Kidney glomerular epithelial cell (primary cell): ENCODE measurements at places on chromosomes 5 and 9.

DNA sequence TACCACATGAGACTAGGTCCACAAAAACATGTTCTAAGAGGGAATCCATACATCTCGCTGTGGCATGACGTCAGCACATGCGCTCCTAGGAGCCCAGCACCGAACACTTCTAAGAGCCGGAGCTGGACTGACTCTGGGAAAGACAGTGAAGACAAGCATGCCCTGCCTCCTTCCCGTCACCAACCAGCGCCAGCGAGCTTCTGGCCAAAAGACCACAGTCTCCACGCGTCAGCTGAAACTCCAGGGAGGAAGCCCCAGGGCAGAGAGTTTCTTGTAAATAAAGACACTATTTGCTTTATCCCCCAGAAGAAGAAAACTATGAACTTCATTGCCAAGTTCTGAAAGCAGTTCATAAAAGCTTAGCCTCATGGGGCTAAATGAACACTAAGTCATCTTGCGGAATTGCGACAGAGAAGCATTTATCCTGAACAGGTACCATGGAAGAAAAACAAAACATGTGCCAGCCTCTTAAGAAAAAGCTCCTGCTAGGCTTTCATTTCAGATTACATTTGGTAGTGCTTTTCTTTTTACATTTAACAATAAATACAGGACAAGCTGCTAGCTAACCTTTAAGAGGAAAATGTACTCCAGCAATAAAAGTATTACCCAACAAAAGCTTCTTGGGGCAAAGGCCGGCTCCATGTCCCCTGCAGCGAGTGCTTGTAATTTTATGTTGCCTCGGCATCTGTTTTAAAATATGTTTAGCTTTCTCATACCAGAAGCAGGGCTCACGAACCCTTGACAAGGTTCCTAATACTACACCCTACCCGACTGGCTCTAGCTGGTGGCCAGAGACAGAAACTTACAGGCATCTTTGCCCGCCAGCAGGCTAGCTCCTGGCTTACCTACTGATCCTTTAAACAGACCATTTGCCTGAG lies 96.5 kb downstream of the PRRT1B start:
- DNase-seq, result no peak

GRCh38 chr5:103523319-103523718 lies 39.3 kb downstream of the NUDT12 start:
- no peak for DNase-seq

- no peak for DNase-seq
Measured at GRCh38 chr5:17316970-17317459, 99.6 kb downstream of the BASP1 start.

DNA sequence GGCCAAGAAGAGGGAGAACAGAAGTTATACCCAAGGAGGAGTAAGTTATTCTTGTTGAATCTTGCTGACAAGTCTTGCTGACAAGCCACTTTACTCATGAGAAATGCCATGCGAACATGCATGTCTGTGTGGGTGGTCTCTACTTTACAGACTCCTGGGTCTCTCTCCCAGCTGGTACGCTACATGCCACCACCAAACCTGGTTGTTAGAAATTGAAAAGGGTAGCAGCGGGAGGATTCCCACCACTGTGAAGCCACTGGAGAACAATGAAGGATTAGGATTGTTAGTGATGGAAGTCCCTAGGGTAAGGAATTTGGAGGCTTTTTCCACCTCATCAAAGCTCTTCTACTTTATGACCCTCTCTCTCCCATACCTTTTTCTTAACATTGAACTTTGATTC lies 53.6 kb upstream of the GABRB2 start:
- no peak for DNase-seq

DNA sequence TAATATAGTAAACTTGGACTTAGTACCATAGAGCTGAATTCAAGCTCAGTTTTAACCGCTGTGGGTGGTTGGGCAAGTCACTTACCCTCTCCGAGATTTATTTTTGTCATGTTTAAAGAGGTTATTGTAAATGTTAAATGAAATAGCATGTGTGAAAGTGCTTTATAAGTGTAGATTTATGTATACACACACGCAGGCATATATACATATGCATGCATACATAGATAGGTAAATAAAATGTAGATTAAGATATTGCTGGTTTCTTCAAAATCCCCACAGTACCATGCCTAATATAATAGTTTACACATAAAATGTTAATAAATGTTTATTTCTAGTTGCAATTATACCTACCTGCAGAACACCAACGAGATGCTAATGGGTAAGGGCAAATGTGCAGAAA lies 164.5 kb upstream of the EGFLAM start:
- DNase-seq, result no peak

GRCh38 chr5:150215979-150216944 lies 26.4 kb downstream of the SLC6A7 start:
- DNase-seq, result no peak

DNA sequence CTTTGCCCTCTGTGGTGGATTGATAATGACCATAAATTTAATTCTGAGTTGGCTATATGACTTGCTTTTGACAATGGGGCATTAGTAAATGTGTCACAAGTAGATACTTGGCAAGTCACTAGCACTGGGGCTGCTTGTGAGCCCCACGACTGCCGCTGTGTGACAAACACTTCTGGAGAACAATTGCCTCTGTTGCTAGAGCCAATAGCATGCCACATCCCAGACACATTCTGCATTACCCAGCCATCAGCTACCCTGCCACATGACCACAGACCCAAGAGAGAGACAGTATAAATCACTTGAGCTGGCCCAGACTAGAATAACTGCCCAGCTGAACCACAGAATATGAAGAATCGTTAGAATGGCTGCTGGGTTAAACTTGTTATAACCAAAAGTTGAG lies 753.2 kb upstream of the DMAC1 start:
- no peak for DNase-seq
